ENCODE measurements at places on chromosomes 12 and 14. TPM values are rescaled to one million over a fixed set of nuclear protein-coding genes. Genes with fewer than 3 reads are reported as not detected.

DNA sequence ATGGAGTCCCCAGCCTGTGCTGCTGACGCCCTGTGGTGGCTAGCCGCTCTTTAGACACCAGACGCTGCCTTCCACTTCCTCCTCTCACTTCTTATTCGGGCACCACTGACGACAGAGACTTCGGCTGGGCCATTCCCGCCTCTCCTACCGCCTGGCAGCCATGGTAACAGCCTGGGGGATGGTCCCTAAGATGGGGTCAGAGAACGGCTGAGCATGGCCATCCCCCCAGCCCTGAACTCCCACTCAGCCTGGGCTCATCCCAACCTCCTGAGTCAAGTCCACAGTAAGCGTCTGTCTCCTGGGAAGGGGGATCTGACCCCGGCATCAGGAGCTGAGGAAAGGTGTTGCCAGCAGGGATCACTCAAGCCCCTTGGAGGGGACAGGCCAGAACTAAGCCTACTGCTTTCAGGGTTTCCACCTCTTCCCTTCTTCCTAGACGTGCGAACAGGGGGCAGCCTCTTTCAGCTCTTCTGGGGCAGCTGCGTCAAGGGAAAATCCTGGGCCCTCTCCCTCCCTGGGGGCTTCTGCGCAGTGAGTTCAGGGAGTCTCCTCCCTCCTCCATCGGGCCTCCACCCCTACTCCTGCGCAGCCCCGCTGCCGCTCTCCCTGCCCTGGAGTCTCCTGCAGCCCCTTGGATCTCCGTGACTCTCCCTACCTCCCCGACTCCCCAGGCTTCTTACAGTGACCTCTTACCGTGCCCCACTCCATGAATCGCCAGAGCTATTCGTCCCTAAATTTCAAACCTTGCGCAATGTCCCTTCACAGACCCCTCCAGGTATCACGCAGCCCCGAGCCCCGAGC, 643 bp upstream of the TAMALIN start:
- DNase-seq, result peak; percentile 76

DNA sequence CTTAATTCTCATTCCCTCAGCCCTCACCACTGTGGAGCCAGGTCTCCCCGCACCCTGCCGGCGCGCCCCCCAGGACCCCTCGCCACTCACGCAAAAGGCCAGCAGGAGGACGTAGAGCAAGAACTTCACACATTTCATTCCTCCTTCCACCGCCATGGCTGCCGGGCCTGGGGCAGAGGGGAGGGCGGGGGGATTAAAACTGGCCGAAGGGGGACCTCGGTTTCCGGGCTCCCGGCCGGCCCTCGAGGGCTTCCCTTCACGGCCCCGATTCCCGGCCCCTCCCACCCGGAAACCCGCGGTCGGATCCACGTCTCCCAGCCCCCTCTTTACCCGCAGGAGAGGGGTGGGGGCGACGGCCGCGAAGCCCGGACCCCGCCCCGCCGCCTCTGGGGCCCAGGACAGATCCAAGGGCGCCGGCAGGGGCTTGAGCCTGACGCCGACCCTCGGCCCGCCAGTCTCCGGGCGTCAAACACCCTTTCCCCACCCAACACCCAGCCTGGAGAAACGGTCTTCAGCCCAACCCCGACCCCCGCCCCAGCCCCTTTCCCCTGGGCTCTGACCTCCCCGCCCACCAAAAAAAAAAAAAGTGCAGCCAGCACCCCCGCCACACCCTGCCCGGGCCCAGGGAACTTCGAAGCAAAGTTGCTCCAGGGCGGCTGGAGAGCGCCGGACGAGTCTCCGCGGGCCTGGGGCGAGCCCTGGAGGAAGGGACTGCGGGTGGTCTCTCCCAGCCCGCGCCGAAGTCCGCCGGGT, 447 bp downstream of the CD63 start:
- peak; percentile 95 for DNase-seq

GRCh38 chr14:34052658-34053014, 101.8 kb upstream of the EGLN3 start:
- no peak for DNase-seq

GRCh38 chr12:107779077-107779831, 4.8 kb downstream of the ASCL4 start:
- no peak for DNase-seq

GRCh38 chr12:53151039-53151438, 29.5 kb upstream of the ZNF740 start:
- peak; percentile 32 for DNase-seq

Gene ZC2HC1C
- total RNA-seq, result 6.7 TPM

Gene PPP4R4
- total RNA-seq, result 0.47 TPM

Gene KRT2
- total RNA-seq, result not detected

Gene FOXM1
- 1.3 TPM for total RNA-seq
